ENCODE measurements at places on chromosomes 12 and 14.

DNA sequence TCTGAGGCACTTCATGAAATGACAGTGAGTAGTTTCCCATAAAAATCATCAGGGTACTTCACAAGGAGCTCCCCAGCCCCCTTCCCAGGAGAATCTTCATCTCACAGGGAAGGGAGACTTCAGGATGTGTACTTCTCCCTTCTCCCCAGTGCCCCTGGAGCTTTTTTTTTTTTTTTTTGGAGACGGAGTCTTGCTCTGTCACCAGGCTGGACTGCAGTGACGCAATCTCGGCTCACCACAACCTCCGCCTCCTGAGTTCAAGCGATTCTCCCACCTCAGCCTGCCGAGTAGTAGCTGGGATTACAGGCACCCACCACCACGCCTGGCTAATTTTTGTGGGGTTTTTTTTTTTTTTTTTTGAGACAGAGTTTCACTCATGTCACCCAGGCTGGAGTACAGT lies 10.4 kb downstream of the ITPK1 start:
- no peak for DNase-seq

- no peak for DNase-seq
Observed at GRCh38 chr12:16611146-16611545, 5.2 kb upstream of the LMO3 start.

- no peak for DNase-seq
Observed at GRCh38 chr14:100891051-100891450, 12.5 kb downstream of the RTL1 start.

DNA sequence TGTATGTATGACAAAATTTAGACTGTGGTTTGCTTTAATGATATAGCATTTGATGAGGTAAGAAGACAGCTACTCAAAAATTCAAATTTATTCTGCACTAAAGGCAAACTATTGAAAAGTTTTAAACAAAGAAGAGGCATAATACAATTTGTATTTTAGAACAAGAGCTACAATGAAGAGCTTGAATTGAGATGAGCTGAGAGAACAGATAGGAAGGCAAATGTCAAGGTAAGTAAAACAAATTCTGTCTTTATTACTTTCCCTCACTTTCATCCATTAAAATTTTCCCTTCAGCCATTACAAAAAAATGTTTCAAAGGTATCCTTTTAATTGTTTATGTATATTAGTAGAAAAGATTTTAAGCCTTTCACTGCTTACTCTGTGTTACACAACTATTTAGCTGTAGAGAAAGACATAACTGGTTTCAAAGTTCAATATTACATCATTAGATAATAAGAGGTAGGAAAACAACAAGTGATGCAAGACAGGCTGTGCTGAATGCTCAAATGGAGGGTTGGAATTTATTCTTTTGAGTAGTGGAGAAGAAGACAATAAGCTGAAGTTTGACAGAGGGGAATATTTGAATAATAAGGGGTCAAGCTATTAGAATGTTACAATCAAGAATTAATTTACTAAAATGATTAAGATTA lies 1334.1 kb downstream of the FSCB start:
- no peak for DNase-seq

DNA sequence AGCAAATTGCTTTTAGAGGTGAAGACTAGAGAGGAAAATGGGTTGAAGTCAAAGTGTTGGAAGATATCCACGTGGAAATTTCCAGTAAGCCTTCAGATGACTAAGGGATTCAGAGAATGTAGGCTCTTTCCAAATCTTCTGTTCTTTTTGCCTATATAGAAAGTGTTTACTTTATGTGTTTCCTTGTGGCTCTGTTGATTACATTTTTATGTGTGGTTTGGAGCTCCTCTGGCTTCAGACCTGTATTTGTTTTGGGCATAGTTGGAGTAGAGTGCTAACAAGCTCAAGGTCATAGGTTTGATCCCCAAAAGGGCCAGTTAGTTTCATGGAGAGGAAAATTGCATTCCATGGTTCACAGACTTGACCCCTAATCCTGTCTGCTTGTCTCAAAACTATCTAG lies 91.9 kb downstream of the IGF1 start:
- no peak for DNase-seq

DNA sequence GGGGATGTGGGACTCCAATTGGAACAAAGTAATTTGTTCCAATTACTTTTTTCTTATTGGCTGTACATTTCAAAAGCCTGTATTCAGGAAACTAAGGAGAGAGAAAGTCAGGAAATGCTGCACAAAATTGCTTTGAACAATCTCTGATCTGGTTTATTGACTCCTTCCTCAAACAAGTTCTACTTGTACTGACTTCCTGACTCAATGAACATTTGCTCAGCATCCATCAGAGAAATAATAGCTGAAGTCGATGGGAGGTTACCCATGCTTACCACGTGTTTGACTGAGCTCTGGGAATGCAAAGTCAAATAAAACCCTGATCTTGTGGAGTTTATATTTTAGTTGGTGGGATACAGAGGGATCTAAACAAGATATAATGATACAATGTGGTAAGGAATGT lies 15.4 kb upstream of the C12orf75 start:
- DNase-seq: no peak

GRCh38 chr14:94390372-94391086 lies 2.1 kb upstream of the SERPINA1 start:
- no peak for DNase-seq

All from right forelimb (tissue), 1 donor.